ENCODE measurements at places on chromosomes 6 and 20.

DNA sequence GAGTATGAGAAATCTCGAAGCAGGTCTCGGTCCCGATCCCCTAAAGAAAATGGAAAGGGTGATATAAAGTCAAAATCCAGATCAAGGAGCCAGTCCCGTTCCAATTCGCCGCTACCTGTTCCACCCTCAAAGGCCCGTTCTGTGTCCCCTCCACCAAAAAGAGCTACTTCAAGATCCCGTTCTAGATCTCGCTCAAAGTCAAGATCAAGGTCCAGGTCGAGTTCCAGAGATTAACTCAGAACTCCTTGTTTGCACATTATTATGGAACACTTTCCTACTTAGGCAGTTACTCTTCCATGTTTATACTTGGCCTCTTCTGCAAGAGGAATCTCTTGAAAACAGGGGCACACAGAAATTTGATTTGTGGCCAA is 3.1 kb downstream of the SRSF6 start:
- no peak for DNase-seq

GRCh38 chr6:118935331-118935668 is 341 bp upstream of the MCM9 start:
- no peak for DNase-seq

DNA sequence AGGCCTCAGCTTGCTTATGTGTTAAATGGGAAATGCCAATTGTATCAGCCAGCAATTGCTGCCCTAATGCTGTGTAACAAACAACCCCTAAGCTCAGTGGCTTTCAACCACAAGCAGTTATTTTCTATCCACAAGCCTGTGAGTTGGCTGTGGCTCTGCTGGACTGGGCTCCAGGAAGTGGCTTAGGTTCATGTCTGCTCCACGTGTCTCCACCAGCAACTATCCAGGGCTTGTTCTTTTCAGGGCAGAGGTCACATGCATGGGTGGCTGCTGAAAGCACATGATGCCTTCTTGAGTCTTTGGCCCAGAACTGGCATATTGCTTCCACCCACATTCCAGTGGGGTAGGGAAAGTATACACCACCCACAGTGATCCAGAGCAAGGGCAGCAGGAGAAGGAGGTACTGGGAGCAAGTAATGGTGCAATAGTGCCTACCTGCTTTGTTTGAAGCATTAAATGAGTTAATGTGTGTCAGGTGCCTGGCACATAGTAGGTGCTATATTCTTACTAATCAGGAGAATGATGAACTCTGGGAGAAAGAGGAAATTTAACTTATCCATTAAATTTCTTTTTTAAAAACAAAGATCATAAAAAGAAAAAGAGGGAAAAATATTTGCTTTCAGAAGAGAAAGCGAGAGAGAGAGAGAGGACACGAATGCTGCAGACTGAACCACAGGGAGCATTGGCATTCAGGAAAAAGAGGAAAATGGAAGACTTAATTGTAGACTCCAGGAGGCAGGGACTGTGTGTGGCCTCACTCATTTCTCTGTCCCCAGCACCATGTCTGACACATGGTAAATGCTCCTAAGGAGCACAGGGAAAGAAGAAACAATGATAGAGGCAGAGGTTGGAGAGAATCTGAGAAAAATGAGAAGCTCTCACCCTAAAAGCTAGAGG is 25.2 kb upstream of the RNF24 start:
- DNase-seq, result no peak

DNA sequence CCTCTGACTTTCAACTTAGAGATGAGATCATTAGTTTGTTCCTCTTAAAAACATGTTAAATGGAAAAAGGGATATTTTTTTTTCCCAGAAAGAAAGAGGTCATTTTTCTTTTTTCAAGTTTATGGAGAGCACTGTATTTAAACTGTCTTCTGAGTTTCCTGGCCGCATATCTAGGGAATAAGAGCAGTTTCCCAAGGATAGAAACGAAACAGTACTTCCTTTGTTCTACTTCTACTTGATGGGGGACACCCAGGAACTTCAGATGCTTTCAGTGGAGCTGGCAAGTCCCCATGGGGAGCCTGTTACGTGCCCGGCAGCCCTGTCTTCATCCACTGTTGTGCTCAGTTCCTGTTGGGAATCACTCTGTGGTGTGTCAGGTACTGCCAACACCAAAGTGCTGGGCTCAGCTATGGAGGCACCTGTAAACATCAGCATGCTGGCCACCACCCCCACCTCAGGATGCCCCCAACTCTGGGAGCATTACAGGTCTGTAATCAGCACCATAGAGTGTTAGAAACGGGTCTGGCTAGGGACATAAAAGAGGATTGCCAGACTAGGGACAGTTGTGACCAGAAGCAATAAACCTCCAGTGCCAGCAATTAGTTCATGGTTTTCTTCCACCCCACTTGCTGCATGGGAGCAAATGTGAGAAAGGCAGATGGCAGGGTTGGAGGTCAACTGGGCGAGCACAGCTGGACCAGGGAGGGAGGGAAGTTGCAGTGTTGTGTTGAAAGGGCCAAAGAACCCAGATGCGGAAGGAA is 221.7 kb upstream of the ECI2 start:
- no peak for DNase-seq

- DNase-seq, result no peak
Measured at GRCh38 chr20:1906361-1907051, 11.3 kb downstream of the SIRPA start.

GRCh38 chr6:26550250-26550993 is 12.3 kb downstream of the HMGN4 start:
- peak; percentile 66 for DNase-seq

- DNase-seq, result no peak
Measured at GRCh38 chr6:39181333-39181732, 47.9 kb downstream of the KCNK5 start.

DNA sequence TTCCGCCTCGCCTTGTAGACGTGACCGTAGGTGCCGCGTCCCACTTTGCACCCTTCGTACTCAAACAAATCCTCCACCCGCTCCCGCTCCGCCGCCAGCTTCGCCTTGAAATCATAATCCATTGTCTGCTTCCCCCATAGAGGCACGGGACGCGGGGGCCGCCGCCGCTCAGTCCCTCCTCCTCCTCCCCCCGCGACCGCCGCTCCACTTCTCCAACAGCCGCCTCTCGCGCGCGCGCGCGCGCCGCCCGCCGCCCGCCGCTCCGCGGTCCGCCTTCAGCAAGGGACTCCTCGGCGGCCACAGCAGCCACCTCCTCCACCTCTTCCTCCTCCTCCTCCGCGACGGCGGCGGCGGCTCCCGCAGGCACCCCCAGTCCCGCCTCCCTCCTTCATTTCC is 256 bp downstream of the CDK19 start:
- DNase-seq, result no peak

DNA sequence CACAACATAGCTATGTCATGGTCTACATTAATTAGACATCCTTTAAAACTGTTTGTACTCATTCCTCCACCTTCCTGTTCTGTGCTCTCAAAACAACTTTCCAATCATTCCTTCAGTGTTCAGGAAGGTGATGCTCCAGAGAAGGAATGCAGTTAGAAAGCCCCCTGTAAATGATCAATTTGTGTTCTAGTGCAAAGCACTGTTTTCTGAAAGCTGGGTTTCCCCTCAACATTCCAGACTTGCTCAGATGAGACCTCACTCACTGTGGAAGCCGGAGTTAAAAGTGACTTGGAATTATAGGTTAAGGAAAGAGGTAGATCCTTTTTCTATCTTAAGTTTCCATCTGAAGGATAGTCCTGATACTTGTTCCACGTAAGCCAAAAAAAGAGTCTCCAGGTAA is 95.9 kb downstream of the BMP2 start:
- no peak for DNase-seq

- DNase-seq, result peak; percentile 53
Measured at GRCh38 chr6:63683071-63683603, 47.5 kb downstream of the PHF3 start.

- DNase-seq, result no peak
Measured at GRCh38 chr6:163485388-163485851, 70.9 kb downstream of the QKI start.

DNA sequence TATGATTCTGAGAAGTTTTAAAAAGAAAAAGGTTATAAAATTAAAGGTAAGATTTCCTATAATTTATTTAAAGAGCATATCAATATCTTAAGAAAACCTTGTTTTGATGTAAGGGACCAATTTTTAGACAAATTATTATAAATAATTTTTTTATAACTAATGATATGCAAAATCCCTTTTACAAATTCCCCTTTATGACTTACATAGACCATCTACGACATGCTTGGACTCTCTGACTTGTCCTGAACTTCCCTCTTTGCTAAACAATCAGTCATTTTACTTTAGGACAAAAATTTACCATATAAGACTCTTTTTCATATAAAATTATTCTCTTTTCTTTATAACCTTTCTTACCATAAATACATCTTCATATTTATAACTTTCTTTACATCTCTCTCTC is 15.3 kb upstream of the ANGPT4 start:
- DNase-seq, result peak; percentile 19

DNA sequence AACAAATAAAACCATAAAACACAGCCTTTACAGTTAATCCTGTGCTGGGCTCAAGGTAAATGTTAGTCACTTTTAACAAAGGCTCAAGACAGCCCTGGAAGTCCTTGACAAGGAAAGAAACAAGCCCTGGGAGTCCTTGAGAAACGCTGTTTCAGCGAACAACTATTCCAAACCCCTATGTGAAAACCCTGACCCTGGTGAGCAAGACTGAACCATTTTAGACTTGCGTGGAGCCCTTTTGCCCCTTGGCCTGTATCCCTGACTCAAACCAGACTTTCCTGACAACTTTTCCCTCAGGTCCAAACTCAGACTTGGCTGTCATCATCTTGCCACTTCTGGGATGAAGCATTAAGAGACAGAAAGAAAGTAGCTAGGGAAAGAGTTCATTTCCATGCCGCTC is 180.4 kb downstream of the AIG1 start:
- no peak for DNase-seq

DNA sequence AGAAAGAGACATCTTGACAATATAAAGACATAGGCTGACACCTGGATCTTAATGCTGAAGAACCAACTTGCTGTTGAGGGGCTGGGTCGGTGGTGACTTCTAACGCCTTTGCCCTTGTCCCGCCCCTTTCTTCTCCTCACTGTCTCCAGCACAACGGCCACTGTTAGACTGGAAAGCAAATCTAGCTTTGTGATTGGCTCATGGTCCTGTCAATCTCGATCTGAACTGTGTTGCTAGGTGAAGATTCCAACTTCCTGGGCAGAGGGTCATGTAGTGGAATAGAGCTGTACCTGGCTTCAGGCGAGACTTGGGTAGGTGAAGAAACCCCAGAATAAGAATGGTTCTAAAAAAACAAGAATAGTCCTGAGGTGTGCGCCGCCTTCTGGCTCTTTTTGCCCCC is at the start of gene PGK2:
PGK2 (minus strand) TSS at position 110 of the 400 bp plus-strand sequence; CDS start at position 12, 98 bp downstream.
- DNase-seq, result no peak

- no peak for DNase-seq
Measured at GRCh38 chr20:63687419-63688178, 8.9 kb upstream of the TNFRSF6B start.

- no peak for DNase-seq
Measured at GRCh38 chr6:53611342-53611741, 54.2 kb downstream of the KLHL31 start.

DNA sequence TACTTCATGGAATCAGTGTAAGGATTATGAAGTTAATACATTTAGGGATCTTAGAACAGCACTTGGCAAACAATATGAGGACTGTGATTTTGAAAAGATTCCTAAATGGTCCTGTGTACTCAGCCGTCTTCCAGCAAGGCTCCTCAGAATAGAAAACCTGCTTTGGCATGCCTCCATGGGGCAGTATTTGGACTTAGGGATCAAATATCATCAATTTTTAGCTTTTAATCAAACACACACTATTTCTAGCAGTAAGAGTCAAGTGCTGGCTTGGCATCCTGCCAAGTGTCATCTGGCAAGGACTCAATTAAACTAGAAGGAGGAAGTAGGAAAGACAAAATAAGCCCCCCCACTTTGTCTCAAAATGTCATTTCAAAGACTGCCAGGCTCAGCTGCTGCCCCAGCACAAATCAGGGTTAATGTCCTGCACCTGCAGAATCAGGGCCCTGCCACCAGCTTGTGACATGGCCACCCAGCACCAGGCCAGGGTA is 40.8 kb downstream of the IYD start:
- peak; percentile 48 for DNase-seq

DNA sequence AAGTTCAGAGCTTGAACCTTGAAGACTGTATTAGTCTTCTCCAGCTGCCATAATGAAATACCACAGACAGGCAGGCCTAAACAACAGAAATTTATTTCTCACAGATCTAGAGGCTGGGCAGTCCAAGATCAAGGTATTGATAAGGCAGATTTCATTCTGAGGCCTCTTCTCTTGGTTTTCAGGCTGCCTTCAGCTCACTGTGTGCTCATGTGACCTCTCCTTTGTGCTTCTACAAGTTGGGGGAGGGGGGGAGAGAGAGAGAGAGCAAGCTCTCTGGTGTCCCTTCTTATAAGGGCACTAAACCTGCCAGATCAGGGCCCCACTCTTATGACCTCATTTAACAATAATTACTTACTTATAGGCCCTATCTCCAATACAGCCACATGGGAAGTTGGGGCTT is 102.6 kb upstream of the RSPO3 start:
- DNase-seq, result no peak

GRCh38 chr20:5888041-5888440 is 62.3 kb downstream of the TRMT6 start:
- no peak for DNase-seq

GRCh38 chr6:161128680-161129196 is 137.2 kb downstream of the MAP3K4 start:
- peak; percentile 85 for DNase-seq

- DNase-seq, result no peak
Measured at GRCh38 chr20:19317237-19318069, 105.0 kb downstream of the SLC24A3 start.

DNA sequence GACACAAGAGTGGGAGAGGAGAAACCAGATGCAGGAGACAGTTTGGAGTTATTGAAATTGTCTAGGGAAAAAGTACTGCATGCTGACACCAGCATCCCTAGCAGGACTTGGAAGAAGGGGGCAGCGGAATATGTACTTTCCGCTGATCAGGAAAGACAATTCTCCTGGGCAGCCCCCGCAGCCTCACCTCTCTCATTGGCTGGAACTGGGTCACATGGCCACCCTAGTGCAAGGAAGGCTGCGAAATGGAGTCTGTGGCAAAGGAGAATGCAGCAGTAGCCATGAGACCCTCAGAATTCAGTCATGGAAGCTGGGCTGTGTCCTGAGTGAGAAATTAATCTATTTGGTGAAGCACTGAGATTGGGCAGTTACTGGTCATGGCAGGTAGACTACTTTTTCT is 131.3 kb downstream of the CLIC5 start:
- DNase-seq, result no peak

Measured in suppressor macrophage treated with lipopolysaccharide for 1 hour (primary cell).